NCI-H526 treated with DMSO at 0.1 percent for 48 hours (cell line): ENCODE measurements at places on chromosomes 3 and 15.

GRCh38 chr3:49901366-49902339 is 2.0 kb downstream of the MST1R start:
- DNase-seq, result no peak

GRCh38 chr15:65115542-65115941 is 542 bp upstream of the UBAP1L start:
- DNase-seq, result no peak

GRCh38 chr3:98776140-98776493 is 13.0 kb downstream of the ST3GAL6 start:
- DNase-seq, result no peak

- no peak for DNase-seq
Observed at GRCh38 chr3:64344721-64345207, 119.5 kb upstream of the PRICKLE2 start.

DNA sequence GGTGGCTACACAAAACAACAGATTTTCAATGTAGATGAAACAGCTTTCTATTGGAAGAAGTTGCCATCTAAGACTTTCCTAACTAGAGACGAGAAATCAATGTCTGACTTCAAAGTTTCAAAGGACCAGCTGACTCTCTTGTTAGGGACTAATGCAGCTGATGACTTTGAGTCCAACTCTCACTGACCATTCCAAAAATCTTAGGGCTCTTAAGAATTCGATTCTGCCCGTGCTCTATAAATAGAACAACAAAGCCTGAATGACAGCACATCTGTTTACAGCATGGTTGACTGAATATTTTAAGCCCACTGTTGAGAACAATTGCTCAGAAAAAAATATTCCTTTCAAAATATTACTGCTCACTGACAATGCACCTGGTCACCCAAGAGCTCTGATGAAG is 202.4 kb upstream of the PRICKLE2 start:
- DNase-seq, result no peak

GRCh38 chr15:51163843-51164242 is 69.1 kb upstream of the TNFAIP8L3 start:
- no peak for DNase-seq

DNA sequence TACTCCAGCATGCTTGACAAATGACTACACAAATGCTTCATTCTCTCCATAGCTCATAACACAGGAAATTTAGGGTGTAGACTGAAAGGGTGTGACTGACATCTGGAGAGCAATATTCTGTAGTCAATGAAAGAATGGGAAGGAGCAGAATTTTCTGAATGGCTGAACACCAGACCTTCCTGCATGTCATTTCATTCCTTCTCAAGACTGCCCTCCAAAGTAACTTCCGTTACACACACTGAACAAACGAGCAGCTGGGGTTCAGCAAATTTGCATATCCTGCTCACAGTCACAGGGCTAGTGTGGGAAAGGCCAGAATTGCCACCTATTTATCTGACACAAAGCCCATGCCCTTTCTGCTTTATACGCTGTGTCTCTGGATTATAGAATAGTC is 325.0 kb upstream of the CFAP20DC start:
- DNase-seq, result peak; percentile 6

GRCh38 chr3:185037801-185038200 is 115.1 kb downstream of the C3orf70 start:
- DNase-seq, result no peak
